Ureter (tissue), 1 donor: ENCODE measurements at places on chromosomes 3 and 15. TPM values are rescaled to one million over a fixed set of nuclear protein-coding genes. Genes with fewer than 3 reads are reported as not detected.

DNA sequence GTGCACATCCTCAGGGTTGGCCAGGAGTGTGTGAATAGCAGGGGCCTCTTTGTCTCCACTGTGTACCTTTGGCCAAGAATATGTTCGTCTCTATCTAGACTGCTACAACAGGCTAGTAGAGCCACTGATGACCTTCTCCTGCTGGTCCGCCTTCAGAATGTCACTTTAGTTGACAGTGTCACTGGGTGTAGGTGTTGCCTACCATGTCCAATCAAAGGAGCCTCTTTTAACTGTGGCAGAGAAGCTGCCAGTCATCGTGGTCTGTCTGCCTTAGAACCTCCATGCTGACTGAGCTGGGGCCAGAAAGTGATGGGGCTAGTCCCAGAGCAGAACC is 40.1 kb downstream of the OXSR1 start:
- no peak for DNase-seq

DNA sequence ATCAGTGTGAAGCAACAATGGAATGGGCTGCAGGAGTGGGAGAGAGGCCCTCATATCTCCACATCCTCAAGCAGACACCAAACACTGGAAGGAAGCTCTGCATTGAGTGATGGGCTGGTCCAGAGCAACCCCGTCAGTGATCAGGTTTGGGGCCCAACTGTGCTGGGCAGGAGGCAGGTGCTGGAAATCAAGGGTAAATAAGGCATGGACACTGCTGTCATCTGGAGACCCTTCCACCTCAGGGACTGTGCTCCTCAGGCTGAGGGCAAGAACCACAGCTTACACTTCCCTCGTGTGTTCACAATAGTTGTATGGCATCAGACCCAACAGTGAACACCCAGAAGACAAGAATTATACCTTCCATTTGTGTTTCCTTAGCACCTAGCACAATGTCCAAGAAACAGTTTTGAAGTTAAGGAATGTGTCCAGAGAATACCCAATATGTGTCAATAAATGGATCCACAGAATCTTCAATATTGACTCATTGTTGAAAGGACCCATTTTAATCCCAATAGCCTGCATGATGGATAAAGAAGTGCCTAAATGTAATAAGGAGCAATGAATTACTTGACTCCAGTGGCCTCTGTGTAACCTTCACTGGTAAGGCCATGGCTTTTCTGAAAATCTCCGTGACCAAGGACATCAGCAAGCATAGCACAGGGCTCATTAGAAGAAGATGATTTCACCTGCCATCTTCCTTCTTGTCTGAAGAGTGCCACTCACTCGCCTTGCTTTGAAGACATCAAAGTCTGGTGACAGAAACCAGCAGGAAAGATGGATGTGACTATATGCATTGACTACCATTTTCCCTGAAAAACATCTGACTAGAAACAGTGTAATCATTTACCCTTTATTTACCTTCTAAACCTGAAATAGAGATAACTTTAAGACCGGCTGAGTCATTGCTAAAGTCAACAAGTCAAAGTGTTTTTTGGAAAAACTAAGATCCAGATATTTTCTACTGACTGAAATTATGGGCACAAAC is 7.0 kb upstream of the AHSG start:
- no peak for DNase-seq

DNA sequence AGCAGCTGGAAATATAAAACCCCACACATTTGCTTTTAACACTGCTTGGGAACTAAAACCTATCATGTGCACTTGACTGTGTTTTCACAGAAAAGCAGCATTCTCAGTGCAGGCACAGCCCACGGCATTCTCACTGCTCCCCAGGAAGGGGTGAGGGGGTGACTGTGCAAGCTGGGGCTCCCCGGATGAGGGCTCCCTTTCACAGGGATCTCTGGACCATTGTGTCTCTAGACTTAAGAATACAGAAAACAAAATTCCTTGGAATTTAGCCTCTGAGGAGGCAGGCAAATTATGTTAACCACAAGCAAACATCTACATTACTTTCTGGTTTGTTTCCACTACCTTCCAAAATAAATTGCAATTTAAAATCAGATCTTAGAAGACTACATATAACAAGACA is 100.3 kb downstream of the FSIP1 start:
- no peak for DNase-seq

The SCAMP5 gene
- total RNA-seq, result 21.0 TPM

DNA sequence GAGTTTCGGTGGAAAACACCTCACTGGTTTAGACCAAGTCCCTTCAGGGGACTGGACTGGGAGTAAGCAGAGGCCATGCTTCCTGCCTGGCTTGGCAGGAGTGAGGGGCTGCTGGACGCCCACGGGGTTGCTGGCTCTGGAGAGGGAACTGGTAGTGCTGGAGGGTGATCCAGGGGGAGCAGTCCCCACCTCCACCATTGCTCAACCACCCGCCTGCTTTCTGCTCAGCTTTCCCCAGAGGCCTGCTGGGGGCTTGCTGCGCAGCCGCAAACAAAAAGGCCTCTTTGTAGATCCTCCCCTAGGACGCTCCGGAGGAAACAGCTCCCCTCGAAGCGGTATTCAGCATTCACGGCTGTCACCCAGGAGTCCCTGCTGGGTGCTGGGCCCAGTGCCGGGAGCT is 33.5 kb downstream of the EBLN2 start:
- no peak for DNase-seq

GRCh38 chr3:53222183-53222901 is 33.5 kb downstream of the TKT start:
- no peak for DNase-seq

GRCh38 chr3:115436767-115437301 is 186.5 kb upstream of the GAP43 start:
- no peak for DNase-seq

The MESP2 gene
- total RNA-seq, result not detected

The SLC27A2 gene
- total RNA-seq, result 8.1 TPM

The GP9 gene
- total RNA-seq, result not detected

The C2CD4A gene
- 0.49 TPM for total RNA-seq

The POLQ gene
- total RNA-seq, result 0.83 TPM

GRCh38 chr3:51646091-51646490 is 25.0 kb upstream of the TEX264 start:
- no peak for DNase-seq

- DNase-seq, result no peak
Observed at GRCh38 chr15:90840157-90840855, 28.1 kb upstream of the FURIN start.

The AMIGO3 gene
- total RNA-seq, result not detected

DNA sequence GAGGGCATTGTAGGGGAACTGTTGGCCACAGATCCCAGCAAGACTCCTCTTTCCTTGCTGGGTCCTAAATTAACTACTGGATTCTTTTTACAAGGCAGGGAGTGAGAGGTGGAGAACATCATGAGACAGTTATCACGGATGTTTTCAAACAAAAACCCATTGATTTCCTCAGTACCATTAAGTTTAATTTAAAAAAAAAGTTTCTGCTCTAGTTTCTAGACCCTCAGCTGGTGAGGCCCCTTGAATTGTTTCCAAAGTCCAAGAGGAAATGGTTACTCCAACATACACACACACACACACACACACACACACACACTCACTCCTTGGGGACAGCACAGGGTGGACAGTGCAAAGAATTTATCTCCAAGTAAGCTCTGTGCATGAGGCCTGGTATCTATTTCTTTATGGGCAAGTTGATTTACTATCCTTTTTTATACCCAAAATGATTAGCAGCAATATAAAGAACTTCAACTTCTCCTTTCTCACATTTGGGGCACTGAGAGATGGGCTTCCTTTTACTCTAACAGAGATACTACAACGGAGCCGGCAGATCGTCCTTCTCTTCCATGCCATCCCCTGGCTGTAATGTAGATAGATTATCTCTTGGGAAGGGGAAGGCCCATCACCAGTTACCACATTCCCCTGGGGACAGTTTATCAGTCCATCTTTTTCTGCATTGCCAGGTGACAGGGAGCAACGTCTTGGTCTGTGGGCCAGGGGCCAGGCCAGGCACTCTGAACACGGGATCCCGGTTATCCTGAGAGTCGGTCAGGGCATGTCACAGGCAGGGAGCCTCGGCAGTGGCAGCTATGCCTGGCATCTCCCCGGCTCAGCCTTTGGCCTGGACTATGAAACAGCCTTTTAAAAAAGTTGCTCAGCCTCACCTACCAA is 54.7 kb downstream of the CORO2B start:
- DNase-seq, result no peak

The CCDC9B gene
- total RNA-seq, result 56.5 TPM

DNA sequence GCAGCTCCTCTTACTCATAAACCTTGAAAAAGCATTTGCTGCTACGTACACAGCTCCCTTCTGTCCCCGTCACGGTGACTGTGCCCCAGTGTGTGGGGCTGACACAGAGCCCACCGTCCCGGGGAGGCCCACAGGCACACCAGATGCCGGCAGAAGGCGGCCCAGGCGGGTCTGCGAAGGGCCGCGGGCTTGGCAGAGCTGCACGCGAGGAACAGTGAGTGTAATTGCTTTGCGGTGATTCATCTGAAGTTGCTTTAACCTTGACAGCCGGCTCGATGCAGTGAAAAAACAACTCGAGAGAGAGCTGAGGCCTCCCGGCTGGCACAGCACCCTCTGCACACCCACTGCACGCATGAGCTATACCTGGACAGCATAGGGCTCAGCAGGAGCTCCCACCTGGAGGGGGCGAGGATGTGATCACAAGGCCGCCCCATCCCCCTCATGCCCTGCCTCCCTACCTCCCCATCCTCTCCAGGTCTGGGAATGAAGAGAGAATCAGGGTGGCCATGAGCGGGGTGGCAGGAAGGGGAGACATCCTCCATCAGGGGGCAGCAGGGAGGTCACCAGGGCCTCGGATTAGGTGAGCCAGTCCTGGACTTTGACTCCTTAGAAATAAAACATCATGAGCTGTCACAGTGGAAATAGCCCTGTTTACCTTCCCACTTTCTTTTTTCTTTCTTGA is 172.7 kb downstream of the MEGF11 start:
- DNase-seq, result no peak

DNA sequence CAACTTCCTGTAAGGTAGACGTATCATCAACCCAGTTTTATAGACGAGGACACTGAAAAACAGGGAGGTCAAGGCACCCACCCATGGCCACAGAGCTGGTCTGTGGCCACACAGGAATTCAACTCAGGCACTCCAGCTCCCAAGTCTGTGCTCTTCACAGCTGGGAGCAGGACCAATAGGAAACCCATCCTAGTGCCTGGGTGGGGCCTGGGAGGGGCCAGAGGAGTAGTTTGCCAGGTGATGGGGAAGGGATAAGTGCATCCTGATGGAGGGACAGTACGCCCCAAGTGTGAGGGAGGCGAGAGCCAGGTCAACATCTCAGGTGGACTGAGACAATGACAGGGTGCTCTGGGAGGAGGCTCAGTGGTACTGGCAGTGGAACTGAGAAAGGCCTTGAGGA is 22.0 kb downstream of the KIF9 start:
- no peak for DNase-seq

The PGBD4 gene
- 1.5 TPM for total RNA-seq

- DNase-seq, result no peak
Observed at GRCh38 chr3:120634539-120634938, 38.4 kb downstream of the NDUFB4 start.

GRCh38 chr3:72300621-72301020 is 515.7 kb upstream of the PROK2 start:
- DNase-seq, result no peak

DNA sequence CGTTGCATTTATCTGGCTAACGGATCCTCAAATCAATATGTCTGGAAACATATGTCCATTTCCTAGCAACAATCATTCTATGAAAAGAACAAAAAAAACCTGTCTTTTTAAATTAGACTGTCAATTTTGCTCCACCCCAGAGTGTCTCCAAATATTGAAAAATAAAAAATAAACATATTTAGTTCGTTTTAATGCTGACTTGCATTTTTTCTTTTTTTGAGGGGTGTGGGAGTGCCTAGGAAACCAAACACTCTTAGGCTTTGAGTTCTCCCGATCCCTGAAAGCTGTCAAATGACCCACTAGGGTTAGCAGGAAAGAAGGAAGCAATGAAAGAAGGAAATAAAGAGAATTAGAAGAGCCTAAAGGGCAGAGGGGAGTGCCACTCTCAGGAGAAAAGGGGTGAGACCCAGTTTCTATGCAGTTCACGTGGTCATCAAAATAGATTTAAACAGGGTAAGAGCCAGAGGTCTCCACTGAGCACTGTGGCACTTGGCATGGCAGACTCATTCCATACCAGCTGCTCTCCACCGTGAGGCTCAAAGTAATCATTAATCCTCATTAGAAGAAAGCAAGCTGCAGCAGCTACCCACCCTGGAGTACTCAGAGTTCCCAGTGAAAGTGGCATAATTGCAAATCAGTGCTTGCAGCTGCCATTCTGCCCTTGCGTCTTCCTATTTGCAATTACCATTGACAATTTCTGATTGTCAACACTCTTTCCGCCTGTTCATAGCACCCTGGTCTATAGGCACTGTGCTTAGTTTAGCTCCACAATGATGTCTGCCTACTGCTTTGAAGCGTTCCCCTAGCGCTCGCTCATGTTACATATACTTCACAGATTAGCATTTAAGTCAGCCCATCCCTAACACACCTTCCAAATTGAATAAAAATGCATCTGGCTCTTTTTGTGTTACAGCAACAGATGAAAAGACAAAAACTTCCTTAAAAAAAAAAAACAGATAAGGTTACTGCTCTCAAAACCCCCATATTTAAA is 32.3 kb downstream of the PDZRN3 start:
- DNase-seq, result no peak

- no peak for DNase-seq
Observed at GRCh38 chr3:177527182-177527581, 329.9 kb upstream of the TBL1XR1 start.

- DNase-seq, result no peak
Observed at GRCh38 chr3:130480736-130481135, 36.2 kb upstream of the COL6A6 start.

GRCh38 chr15:35282965-35283496 is 197.9 kb upstream of the NANOGP8 start:
- DNase-seq, result no peak

GRCh38 chr15:70625438-70625837 is 137.9 kb downstream of the UACA start:
- no peak for DNase-seq

GRCh38 chr3:44685128-44685800 is 27.2 kb upstream of the ZNF502 start:
- DNase-seq, result peak; percentile 75

GRCh38 chr3:150419076-150419868 is 11.2 kb downstream of the TSC22D2 start:
- no peak for DNase-seq

- no peak for DNase-seq
Observed at GRCh38 chr15:62983956-62984355, 58.6 kb upstream of the TPM1 start.

- no peak for DNase-seq
Observed at GRCh38 chr15:69691307-69692015, 238.8 kb downstream of the RPLP1 start.

The EXD1 gene
- not detected for total RNA-seq

The HCLS1 gene
- 37.4 TPM for total RNA-seq

GRCh38 chr3:15997274-15997943 is 177.1 kb upstream of the GALNT15 start:
- DNase-seq, result no peak

DNA sequence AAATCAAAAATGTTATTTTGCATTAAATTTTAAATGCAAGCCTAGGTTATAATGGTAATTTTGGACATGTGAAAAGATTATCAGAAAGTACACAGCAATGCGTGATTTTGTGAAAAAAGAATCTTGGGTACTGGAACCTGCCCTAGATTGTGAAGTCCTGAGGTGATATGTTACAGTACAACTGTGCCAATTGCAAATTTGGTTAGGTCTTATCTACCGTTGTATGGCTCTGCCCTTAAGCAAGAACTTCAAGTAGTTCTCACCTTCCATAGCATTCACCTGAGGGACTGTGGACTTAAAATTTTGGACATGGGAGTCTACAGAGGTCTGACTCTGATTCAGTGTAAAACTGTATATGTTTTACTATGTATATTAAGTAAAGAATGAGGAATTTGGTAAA is 140.2 kb downstream of the PEX5L start:
- no peak for DNase-seq

- peak; percentile 8 for DNase-seq
Observed at GRCh38 chr15:79105141-79105540, 14.6 kb upstream of the RASGRF1 start.
